ENCODE measurements at places on chromosomes 5 and 9.
A peak's percentile ranks its signal among the peaks of the same experiment; 100 is the strongest.

DNA sequence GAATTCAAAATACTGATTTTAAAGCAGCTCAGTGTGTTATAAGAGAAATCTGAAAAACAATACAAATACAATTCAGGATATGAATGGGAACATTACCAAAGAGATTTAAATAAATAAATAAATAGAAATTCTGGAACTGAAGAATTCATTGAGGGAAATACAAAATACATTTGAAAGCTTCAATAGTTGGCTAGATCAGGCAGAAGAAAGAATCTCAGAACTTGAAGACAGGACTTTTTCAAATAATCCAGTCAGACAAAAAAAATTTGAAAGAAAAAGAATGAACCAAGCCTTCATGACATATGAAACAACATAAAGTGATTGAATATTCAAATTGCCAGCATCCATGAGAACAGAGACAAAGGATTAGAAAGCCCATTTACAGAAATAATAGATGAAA is 59.6 kb upstream of the TLX3 start:
- DNase-seq: no peak

GRCh38 chr9:68426755-68427154 is 70.3 kb downstream of the PGM5 start:
- DNase-seq: no peak

GRCh38 chr5:171520300-171521174 is 101.1 kb downstream of the FGF18 start:
- DNase-seq: no peak

DNA sequence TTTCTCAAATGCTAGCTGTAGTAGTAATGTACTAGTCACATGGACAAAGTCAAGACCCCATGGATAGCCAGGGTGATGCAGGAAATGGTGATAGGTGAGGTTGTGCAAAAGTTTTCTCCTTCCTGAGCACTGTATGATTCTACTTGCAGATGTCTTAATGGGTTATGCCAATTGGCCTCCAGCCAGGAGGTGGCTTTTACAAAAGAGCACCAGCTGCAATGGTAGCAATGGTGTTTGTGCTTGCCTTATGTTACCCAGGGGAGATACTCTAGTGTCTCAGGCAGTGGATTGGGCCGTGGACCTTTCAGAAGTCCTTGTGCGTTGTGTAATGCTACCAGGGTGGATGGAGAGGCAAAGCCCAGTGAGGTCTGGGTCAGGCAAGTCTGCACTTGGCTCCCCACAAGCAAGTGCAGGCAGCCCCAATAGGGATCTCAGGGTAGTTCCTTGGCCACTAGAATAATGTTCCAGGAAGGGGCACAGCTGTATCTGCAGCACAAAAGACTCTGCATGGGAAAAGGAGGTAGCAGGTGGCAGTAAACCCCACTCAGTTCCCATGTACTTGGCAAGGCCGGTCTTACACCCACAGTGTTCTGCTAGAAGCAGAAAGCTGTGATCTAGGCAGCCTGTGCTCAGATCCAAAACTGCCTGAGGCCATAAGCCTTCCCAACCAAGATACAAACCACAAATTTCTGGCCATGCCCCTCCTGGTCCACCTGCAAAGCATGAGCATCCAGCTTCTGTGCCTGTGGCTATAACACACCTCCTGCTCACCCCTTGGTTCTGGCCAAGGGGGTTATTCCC is 46.4 kb upstream of the EDIL3 start:
- DNase-seq: no peak

DNA sequence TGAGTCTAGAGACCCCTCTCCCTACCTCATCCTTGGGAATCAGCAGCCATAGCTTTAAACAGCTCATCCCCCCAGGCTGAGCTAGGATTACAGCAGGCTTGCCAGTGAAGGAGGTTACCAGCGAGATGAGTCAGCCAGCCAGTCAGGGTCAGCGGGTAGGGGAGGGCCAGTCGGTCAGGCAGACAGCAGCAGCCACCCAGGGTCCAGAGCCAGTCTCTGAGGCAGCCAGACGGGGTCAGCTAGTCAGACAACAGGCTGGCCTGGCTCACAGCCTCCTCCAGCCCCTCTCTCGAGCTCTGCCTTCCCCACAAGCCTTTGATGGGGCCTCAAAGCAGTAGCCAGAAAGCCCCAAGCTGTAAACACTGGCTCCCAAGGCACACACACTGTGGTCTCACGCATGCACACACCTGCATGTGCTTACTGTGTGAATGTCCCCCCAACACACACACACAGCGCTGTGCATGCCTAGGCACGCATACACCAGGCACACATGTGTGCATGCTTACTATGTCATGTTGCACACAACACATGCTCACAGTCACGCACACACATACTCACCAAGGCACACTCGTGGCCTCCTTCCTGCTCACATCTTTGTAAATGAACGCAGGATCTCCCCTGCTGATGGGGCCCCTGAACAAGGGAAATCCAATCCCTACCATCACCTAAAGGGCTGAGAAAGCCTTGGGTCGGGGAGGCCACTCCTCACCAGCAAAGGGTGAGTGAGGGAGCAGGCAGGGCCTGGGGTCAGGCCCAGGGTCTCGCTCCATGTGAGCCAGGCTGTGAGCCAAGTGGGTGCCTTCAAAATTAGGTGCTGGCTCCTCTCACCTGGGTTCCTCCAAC is 28.2 kb upstream of the CPLX2 start:
- DNase-seq: no peak

DNA sequence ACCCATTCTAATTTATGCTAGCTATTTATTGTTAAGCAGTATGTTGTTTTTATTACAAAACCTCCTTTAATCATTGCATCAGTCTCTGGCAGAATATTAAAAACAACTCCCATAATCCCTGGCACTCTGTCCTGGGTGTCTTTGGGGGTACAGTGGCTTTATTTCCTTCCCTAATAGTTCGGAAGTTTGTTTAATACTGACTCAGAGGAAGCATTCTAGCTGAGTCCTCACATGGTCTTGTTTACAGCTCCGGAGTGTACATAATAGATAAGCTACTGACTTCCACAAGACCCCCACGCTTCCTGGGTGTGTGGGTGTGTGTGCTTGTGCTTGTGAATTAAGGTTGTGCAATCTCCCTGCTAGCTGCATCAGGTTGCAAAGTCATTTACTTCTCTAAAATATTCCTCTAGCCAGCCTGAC is 149.8 kb upstream of the CDKN2B start:
- peak; percentile 9 for DNase-seq

DNA sequence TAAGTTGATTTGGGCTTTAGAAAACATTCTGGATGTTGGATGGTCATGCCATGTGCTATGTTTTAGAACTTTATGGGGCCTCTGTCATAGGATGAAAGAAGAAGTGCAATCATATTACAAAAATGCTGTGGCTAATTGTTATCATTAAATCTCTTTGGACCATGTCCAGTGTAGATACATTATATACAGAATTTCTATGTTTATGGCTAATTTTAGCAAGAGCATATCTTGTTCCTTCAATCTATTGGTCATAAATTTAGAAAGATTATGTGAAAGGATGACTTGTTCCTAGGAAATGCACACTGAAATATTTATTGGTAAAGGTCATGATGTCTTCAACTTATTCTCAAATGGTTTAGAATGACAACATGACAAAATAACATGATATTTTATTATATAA is 42.4 kb upstream of the ELL2 start:
- no peak for DNase-seq

DNA sequence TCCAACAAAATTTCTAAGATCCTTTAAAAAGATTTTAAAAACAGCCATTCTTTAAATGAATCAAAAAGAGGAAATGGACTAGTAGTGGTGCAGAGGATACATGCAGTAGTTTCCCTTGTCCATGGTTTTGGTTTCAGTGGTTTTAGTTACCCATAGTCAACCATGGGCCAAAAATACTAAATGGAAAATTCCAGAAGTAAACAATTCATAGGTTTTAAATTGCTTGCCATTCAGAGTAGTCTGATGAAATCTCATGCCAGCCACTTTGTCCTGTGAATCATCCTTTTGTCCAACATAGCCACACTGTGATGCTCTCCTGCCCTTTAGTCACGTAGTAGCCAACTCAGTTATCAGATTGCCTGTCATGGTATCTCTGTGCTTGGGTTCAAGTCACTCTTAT is 286.1 kb downstream of the ANXA1 start:
- no peak for DNase-seq

GRCh38 chr9:112629671-112630485 is 88.0 kb downstream of the INIP start:
- DNase-seq: no peak

- peak; percentile 73 for DNase-seq
These were observed 11.5 kb downstream of the SARDH start for GRCh38 chr9:133726401-133727276.

GRCh38 chr5:169048181-169049125 is 252.5 kb downstream of the SLIT3 start:
- no peak for DNase-seq

DNA sequence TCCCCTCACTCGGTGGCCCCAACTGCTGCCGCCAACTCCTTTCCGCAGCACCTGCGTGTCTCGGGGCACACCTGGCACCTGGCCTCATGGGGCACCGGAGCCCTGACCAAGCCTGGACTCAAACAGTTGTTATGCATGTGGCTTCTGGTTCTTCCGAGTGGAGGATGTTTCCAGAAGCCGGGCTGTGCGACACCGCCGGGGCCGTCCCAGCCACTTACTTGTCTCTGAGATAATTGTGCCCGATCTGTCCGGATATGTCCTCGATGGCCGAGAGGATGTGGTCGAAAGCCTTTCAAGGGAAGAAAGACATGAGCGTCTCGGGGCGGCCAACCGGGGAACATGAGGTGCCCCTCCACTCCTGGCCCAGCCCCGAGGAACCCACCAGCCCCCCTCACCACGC is 38.4 kb downstream of the EXOC3 start:
- no peak for DNase-seq

All from common myeloid progenitor, CD34-positive (primary cell).